ENCODE measurements at places on chromosomes 1 and 21. TPM values are rescaled to one million over a fixed set of nuclear protein-coding genes. Genes with fewer than 3 reads are reported as not detected.

- peaks cover 28% of the 10 kb centered on the region for H3K27me3 ChIP-seq
- H3K4me1 ChIP-seq, result peaks cover 4% of the 10 kb centered on the region
- H3K36me3 ChIP-seq, result no peaks in the 10 kb centered on the region
- no peak overlapping the region for H3K27ac ChIP-seq
- DNase-seq, result no peak
Measured at GRCh38 chr1:203272633-203273205, 32.6 kb upstream of the BTG2 start.

DNA sequence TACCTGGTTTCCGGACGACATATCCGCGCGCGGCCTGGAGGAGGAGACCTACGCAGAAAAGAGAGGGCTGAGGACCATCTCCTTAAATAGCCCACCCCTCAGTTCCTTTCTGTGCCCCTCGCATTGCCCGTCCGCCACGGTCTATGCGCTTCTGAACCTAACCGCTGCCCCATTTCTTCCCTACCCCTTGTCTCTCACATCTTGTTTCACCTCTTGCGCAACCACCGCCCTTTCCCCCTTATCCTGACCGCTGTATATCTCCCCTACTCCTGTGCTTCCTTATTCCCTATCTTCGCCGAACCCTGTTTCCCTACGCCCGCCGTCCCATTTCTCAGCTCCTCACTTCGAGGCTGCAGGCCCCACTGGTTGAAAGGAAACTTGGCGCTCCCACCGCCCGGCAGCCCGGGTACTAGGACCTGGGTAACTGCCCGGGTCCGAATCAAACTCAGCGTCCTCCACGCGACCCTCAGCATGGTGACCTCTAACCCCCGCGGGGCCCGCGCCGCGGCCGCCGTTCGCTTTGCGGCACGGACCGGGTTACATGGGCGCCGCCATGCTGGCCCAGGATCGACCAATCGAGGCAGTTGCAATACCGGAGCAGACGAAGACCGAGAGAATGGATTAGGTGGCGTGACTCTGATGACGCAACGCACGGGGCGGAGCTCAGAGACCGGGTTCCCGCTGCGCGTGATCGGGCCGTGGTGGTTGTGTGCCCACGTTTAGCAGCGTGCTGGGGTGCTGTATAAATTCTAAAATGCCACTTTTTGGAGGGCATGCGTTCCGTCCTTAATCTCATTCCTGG, at the start of gene MRPS15:
Gene MRPS15, minus strand, starts transcription at position 582 of the 802 bp plus-strand sequence. Its CDS starts 109 bp downstream, at position 473.
- peaks cover 27% of the 10 kb centered on the region for H3K36me3 ChIP-seq
- no peaks in the 10 kb centered on the region for H3K27me3 ChIP-seq
- peaks cover 10% of the 10 kb centered on the region for H3K4me1 ChIP-seq
- H3K4me3 ChIP-seq, result peak within 1 kb of the TSS; percentile 99
- H3K27ac ChIP-seq, result peak within 1 kb of the TSS; percentile 97

DNA sequence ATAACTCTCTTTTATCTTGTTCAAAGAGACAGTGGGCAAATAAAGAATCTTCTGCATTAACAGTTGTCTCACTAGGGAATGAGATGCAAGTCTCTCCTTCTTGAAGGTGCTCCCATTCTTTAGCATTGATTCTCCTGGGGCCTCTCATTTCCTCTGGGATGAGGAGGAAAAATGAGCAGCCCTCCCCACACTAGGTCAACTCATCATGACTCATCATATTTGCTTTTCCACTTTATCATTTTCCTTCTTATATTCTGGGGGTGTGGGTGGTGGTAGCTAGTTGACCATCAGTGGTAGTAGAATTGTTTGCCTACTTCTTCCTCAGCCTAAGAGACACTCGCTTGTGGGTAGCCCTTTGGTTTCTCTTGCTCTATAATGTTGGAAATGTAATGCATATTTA, 182.0 kb upstream of the C1orf87 start:
- no peaks in the 10 kb centered on the region for H3K27me3 ChIP-seq
- no peak overlapping the region for H3K27ac ChIP-seq
- H3K4me1 ChIP-seq, result peaks cover 19% of the 10 kb centered on the region

GRCh38 chr1:211634461-211634860, 41.0 kb downstream of the NEK2 start:
- peaks cover 14% of the 10 kb centered on the region for H3K4me1 ChIP-seq
- H3K27me3 ChIP-seq, result no peaks in the 10 kb centered on the region
- no peak overlapping the region for H3K4me3 ChIP-seq
- no peaks in the 10 kb centered on the region for H3K36me3 ChIP-seq
- DNase-seq, result no peak

- H3K27ac ChIP-seq, result no peak overlapping the region
- no peaks in the 10 kb centered on the region for H3K4me1 ChIP-seq
- no peaks in the 10 kb centered on the region for H3K36me3 ChIP-seq
- peak; percentile 35 for DNase-seq
Measured at GRCh38 chr1:62407398-62408009, 29.3 kb upstream of the USP1 start.

- H3K27ac ChIP-seq, result no peak overlapping the region
- no peaks in the 10 kb centered on the region for H3K27me3 ChIP-seq
- H3K4me1 ChIP-seq, result no peaks in the 10 kb centered on the region
- no peak overlapping the region for H3K4me3 ChIP-seq
Measured at GRCh38 chr1:31224068-31224467, 15.6 kb downstream of the NKAIN1 start.

- peaks cover 56% of the 10 kb centered on the region for H3K4me1 ChIP-seq
- H3K4me3 ChIP-seq, result no peak overlapping the region
- peaks cover 27% of the 10 kb centered on the region for H3K36me3 ChIP-seq
- no peak for DNase-seq
Measured at GRCh38 chr1:156493154-156493631, 7.4 kb downstream of the MEF2D start.

GRCh38 chr1:17588048-17588871, 48.8 kb downstream of the ARHGEF10L start:
- peak; percentile 46 for DNase-seq
- H3K4me1 ChIP-seq, result peaks cover 22% of the 10 kb centered on the region
- no peaks in the 10 kb centered on the region for H3K36me3 ChIP-seq
- H3K27ac ChIP-seq, result no peak overlapping the region

DNA sequence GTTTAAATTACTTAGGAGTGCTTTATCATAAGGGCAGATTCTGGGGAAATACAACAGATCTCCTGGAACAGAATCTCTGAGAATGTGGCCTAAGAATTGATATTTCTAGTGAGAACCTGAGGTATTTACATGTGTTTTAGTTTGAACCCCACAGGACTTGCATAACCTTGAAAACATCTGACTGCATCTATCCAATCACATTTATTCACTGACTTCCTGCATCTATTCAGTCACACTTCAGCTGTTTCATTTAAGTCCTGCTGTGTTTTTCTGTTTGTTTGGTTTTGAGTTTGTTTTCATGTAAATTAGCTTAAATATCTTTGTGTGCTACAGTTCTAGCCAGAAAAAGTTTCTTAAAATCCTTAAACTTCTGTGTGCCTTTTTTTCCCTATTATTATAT, 1260.7 kb downstream of the PLA2G4A start:
- no peaks in the 10 kb centered on the region for H3K4me1 ChIP-seq
- no peak for DNase-seq
- no peaks in the 10 kb centered on the region for H3K36me3 ChIP-seq
- H3K4me3 ChIP-seq, result no peak overlapping the region

DNA sequence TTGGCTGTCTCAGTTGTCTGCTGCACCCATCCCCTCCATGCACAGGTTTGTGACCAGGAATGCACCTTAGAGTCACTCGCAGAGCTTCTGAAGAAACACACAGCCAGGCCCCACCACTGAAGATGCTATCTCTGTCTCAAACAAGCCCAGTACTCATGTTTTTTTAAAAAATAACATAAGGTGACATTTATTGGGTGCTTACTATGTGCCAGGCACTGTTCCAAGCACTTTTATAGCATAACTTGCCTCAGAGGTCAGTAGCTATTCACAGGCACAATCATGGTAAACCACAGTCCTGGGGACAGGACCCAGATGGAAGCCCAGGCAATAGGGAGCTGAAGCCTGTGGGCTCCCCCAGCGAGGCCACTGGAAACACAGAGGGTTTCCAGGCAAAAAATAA, 8.8 kb upstream of the ATP13A2 start:
- no peak overlapping the region for H3K27ac ChIP-seq
- peaks cover 7% of the 10 kb centered on the region for H3K36me3 ChIP-seq
- H3K27me3 ChIP-seq, result no peaks in the 10 kb centered on the region
- no peak for DNase-seq
- H3K4me3 ChIP-seq, result no peak overlapping the region

DNA sequence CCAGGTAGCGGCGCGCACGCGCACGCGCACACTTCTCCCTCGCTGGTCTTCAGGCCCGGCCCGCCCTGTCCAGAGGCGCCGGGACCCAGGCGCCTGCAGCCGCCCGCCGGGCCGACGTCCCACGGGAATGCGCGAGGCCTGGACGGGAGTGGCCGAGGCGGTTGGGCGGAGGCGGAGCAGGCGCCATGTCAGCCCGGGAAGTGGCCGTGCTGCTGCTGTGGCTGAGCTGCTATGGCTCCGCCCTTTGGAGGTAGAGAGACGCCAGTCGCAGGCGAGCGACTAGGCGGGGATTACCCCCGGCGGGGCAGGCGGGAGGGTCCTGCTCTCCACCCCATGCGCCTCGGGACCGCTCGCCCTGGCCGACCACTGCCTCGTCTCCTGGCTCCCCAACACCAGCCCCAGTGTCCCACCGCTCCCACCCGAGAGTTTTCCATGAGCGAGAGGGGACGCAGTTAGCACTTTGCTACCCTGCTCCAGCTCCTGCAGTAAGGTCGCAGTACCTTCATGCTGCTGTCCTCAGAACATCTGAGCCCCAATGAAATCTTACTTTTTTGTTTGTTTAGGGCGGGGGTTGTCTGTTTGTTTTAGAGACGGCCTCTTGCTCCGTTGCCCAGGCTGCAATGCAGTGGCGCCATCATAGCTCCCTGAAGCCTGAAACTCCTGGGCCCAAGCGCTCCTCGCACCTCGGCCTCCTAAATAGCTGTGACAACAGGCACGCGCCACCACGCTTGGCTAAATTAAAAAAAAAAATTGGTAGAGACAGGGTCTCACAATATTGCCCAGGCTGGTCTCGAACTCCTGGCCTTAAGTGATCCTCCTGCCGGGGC, at the start of gene CATSPERE:
Gene CATSPERE, plus strand, starts transcription at position 29 of the 827 bp plus-strand sequence. Its CDS starts 157 bp downstream, at position 186.
- H3K27ac ChIP-seq, result peak within 1 kb of the TSS; percentile 66
- H3K27me3 ChIP-seq, result no peaks in the 10 kb centered on the region
- peak; percentile 91 for DNase-seq
- H3K36me3 ChIP-seq, result peaks cover 16% of the 10 kb centered on the region

- DNase-seq, result peak; percentile 14
- H3K36me3 ChIP-seq, result peaks cover 12% of the 10 kb centered on the region
- H3K4me3 ChIP-seq, result no peak overlapping the region
- H3K27ac ChIP-seq, result no peak overlapping the region
Measured at GRCh38 chr1:15678578-15678977, 5.5 kb upstream of the PLEKHM2 start.

EYA3 gene
- total RNA-seq, result 18.8 TPM

DNA sequence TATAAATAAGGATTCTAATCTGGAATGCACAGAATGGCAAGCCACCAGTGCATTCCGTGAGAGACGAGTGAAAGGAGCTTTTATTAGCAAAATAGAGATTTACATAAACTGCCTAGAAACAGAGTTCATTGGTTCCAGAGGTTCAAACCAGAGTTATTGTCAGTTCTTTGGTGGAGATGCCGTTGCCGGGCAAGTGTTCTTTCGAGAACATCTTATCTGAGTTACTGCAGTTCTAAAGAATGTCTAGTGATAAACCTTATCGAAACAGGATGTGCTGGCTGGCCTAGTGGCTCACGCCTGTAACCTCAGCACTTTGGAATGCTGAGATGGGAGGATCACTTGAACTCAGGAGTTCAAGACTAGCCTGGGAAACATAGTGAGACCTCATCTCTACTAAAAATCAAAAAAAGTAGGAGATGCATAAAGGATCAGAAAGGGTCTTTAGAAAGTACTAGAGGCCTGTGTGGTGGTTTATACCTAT, 19.9 kb upstream of the EVI5 start:
- peaks cover 45% of the 10 kb centered on the region for H3K4me1 ChIP-seq
- no peak overlapping the region for H3K4me3 ChIP-seq
- peak; percentile 73 for DNase-seq
- H3K27ac ChIP-seq, result peak overlapping the region; percentile 87
- no peaks in the 10 kb centered on the region for H3K27me3 ChIP-seq
- H3K36me3 ChIP-seq, result peaks cover 9% of the 10 kb centered on the region

AKT3 gene
- 81.2 TPM for total RNA-seq

- peaks cover 91% of the 10 kb centered on the region for H3K27me3 ChIP-seq
- H3K4me1 ChIP-seq, result peaks cover 15% of the 10 kb centered on the region
- peaks cover 8% of the 10 kb centered on the region for H3K36me3 ChIP-seq
- H3K27ac ChIP-seq, result no peak overlapping the region
Measured at GRCh38 chr1:179818743-179819173, 58.8 kb downstream of the TOR1AIP2 start.

- no peaks in the 10 kb centered on the region for H3K36me3 ChIP-seq
- H3K27me3 ChIP-seq, result no peaks in the 10 kb centered on the region
- no peak overlapping the region for H3K27ac ChIP-seq
- no peak for DNase-seq
- no peak overlapping the region for H3K4me3 ChIP-seq
Measured at GRCh38 chr21:36628106-36628505, 70.8 kb upstream of the SIM2 start.

MYOG gene
- not detected for total RNA-seq

DNA sequence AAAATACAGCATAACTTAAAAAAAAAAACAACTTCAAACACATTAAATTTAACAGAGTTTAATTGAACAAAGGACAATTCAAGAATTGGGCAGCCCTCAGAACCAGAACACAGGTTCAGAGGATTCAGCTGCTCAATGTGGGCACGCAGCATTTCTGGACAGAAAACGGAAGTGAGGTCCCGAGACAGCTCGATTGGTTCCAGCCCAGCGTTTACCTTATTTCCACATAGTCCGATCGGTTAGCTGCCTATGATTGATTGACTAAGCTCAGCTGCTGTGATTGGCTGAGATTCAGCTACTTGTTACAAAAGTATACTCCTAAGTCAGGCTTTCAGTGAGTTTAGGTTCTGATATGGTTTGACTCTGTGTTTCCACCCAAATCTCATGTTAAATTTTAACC, 33.3 kb downstream of the ZP4 start:
- no peak overlapping the region for H3K4me3 ChIP-seq
- H3K4me1 ChIP-seq, result no peaks in the 10 kb centered on the region
- H3K27me3 ChIP-seq, result no peaks in the 10 kb centered on the region
- no peak overlapping the region for H3K27ac ChIP-seq
- no peak for DNase-seq
- H3K36me3 ChIP-seq, result no peaks in the 10 kb centered on the region

CR1L gene
- total RNA-seq, result not detected
